ENCODE measurements at places on chromosomes 2 and 18.

DNA sequence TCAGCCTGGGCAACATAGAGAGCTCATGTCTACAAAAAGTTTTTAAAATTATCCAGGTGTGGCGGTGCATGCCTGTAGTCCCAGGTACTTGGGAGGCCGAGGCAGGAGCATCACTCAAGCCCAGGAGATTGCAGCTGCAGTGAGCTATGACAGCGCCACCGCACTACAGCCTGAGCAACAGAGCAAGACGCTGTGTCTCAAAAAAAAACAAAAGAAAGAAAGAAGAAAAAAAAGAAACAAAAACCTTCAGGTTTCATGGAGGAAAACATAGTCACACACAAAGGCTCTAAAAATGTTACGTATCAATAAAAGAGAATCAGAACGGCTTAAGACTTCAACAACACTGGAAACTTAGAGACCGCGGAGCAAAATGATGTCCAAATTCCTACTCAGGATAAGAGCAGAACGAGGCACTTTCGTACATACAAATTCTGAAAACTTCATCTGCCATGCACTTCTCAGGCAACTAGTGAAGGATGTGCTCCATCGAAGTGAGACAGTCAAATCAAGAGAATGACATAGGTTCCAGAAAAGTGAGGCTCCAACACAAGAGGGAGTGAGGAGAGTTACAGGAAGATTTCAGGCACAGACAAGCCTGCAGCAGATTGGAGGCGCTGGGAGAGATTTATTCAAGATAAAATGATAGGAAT, 4.4 kb downstream of the HDLBP start:
- no peak for DNase-seq

DNA sequence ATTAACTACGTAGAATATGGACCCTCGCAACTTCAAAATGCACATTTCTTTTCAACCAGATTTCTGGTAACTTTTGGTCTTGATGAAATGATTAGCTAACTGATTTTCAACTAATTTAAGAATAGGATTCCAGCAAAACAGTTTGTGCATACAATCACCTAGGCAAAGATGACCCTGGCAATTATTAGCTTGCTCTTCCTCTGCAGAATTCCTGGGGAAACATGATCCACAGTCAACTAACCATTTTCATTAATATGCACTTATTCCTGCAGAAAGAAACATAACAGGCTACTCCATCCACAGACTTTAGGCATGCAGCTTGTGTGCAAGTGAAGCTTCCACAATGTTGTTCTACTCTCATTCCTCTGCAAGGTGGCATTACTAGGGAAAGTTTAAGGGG, 1150.8 kb upstream of the FANCL start:
- DNase-seq: no peak

DNA sequence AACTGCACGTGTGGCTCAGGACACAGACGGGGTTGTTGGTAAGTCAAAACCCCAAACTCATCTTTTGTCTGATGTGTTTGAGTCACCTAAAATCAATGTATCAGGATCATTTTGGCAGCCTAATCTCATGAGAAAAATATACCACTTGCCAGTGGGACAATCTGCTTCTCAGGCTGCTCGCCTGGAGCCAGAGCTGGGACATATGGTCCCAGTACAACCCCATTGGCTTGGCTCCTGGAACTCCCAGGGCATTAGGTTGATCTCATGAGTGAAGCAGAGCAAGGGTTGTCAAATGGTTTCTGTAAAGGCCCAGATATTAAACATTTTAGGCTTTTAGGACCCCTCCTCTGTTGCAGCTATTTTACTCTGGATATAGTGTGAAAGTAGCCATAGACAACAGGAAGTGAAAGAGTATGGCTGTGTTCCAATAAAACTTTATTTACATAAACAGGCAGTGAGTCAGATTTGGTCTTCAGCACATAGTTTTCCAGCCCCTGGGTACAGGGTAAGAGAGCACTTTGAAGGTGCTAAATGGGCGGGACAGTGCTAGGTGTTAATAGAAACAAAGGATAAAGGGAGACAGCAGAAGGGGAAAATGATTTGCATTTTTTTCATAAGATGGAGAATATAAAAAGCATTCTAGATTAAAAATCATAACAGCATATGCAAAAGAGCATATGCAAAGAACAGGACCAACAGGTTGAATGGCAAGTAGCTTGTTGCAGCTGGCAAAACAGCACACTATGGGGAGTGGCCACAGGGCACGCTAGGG, 290.8 kb downstream of the KCNS3 start:
- DNase-seq: no peak

- no peak for DNase-seq
Measured at GRCh38 chr2:229673676-229674075, 40.7 kb downstream of the DNER start.
